ENCODE measurements at places on chromosomes 16 and 17. TPM values are rescaled to one million over a fixed set of nuclear protein-coding genes. Genes with fewer than 3 reads are reported as not detected.

DNA sequence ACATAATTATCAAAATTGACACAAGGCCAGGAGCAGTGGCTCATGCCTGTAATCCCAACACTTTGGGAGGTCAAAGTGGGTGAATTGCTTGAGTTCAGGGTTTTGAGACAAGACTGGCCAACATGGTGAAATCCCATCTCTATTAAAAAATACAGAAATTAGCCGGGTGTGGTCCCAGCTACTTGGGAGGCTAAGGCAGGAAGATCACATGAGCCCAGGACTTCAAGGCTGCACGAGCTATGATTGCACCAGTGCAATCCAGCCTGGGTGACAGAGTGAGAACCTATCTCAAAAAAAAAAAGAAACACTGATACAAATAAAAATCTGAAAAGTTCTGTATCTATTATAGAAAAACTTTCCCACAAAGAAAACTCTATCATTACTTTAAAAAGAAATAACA lies 15.5 kb downstream of the MYH10 start:
- DNase-seq, result no peak

DNA sequence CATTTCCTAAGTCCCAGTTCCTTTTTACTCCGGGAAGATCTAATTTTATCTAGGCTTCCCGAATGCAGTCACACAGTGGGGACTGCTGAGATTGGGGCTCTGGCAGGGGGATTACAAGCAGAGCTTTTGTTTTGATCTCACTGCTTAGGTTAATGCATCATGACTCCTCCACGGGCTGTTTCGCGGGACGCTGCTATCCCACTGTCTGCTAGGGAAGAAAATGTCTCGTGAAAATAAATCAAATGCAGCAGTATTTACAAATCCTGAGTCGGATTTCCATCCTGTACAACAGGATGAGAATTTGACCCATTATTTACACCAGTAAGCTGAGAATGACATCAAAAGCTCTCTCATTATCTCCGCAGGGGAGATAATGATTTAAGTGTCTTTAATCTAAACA lies 83.8 kb downstream of the CDH11 start:
- DNase-seq, result no peak

DNA sequence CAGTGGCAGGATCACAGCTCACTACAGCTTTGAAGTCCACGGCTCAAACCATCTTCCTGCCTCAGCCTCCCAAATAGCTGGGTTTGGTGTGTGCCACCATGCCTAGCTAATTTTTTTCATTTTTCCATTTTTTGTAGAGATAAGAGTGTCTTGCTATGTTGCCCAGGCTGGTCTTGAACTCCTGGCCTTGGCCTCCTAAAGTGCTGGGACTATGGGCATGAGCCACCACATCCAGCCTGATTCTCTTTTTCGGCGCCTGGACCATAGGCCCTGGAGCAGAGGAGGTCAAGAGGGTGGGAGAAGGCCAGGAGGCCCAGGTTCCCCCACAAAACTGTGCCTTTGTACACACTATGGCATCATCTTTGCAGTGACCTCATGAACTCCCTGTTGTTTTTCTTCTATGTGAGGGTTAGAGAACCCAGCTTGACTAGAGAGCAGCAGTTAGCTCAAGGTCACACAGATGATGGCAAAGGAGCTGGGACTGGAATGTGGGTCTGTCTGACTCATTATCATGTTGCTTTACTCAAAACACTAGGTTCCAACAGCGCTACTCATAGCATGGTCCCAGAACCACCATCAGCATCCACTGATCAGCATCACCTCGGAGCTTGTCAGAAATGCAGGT lies 16.3 kb downstream of the SCN4A start:
- DNase-seq, result no peak

The CCL14 gene
- polyA plus RNA-seq, result 17.0 TPM

The CCL5 gene
- polyA plus RNA-seq, result 1.1 TPM

All from left renal pelvis (tissue), 4 donors.